ENCODE measurements at places on chromosomes 4 and X.

GRCh38 chr4:15131551-15131950, 129.3 kb downstream of the CPEB2 start:
- H3K36me3 ChIP-seq = no peaks in the 10 kb centered on the region
- no peak overlapping the region for H3K27ac ChIP-seq
- no peak for DNase-seq
- H3K4me1 ChIP-seq = no peaks in the 10 kb centered on the region
- peaks cover 4% of the 10 kb centered on the region for H3K27me3 ChIP-seq

DNA sequence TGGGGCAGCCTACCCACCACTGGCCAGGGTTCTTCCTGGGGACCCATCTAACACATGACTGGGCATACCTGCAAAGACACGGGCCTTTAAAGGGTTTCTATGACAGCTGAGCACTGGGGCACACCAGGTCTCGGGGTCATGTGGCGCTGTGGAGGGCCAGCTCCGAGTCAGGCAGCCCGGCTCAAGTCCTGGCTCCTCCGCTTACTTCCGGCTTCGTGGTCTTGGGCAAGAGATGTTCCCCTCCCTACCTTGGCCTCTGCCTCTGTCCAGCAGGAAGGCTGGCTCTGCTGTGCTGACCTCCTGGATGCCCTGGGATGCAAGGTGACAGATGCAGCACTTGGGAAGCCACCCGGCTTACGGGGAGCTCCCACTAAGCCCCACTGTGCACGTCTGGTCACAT, 37.6 kb downstream of the HTRA3 start:
- H3K36me3 ChIP-seq = no peaks in the 10 kb centered on the region
- H3K27me3 ChIP-seq = no peaks in the 10 kb centered on the region
- H3K4me1 ChIP-seq = no peaks in the 10 kb centered on the region
- H3K4me3 ChIP-seq = no peak overlapping the region
- DNase-seq = no peak

DNA sequence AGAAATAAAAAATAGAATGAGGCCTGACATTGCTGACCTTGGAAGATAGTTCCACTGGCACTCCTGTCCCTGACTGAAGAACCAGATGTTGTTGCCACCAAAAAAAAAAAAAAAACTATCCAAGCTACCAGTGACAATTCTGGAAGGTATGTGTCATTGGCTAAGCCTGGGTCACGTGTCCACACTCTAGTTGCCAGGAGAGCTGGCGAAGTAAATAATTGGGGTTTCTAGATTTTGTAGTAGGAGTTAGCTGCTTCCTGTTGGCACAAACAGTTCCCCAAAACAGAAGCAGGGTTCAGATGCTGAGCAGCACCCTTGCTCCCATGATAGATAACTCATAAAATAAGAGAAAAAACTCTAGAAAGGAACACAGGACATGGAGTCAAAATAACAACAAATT, 20.5 kb downstream of the MND1 start:
- H3K27ac ChIP-seq = no peak overlapping the region
- H3K27me3 ChIP-seq = no peaks in the 10 kb centered on the region
- H3K4me3 ChIP-seq = no peak overlapping the region
- H3K4me1 ChIP-seq = no peaks in the 10 kb centered on the region

GRCh38 chrX:1484638-1485019, 31.9 kb upstream of the ASMTL start:
- H3K36me3 ChIP-seq = peaks cover 48% of the 10 kb centered on the region
- H3K27ac ChIP-seq = peak overlapping the region; percentile 93
- peaks cover 77% of the 10 kb centered on the region for H3K4me1 ChIP-seq
- DNase-seq = no peak
- H3K27me3 ChIP-seq = peaks cover 44% of the 10 kb centered on the region
- H3K4me3 ChIP-seq = peak overlapping the region; percentile 66

DNA sequence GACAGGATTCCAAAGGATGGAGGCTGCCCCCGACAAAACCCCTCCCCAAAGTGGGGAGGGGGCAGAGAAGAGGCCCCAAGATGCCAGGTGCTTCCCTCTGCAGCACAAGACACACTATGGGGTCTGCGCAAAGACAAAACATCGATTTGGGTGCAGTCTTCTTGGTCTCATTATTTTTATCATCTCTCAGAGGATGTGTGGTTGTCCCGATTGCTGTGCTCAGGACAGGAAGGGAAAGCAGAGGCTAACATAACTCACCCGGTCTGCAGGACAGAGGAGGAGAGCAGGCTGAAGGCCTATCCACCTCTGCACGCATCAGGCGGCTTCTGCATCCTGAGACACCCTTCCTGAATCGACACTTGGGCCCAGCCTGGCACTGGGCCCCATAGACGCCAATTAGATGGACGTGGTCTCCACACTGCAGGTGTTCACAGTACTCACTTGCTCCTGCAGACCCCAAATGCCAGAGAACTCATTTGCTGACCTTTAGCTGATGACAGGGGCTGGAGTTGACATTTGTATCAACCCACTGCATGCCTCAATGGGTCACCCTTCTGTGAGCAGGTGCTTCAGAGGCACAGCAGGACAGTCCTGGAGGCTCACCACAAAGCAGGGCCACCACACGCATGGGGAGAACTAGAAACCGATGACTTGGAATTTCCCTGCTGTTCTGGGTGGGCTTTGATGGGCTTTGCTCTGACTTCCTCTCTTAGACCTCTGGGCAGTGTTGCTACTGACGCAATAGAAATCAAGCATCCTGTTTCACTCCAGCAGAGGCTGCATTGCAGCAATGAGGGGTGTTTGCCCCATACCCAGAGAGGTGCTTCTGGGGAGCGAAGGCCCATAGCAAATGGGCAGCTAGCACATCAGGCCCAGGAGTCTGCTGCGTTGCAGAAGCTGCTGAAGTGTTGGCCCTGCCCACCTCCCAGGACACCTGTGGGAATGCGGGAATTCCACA, 96.3 kb upstream of the ENPP6 start:
- H3K36me3 ChIP-seq = no peaks in the 10 kb centered on the region
- H3K4me1 ChIP-seq = peaks cover 18% of the 10 kb centered on the region
- no peak overlapping the region for H3K4me3 ChIP-seq
- DNase-seq = peak; percentile 14
- peak overlapping the region; percentile 57 for H3K27ac ChIP-seq

GRCh38 chrX:32877592-32877991, 333.8 kb downstream of the DMD start:
- DNase-seq = no peak
- H3K4me3 ChIP-seq = no peak overlapping the region
- no peak overlapping the region for H3K27ac ChIP-seq
- H3K36me3 ChIP-seq = no peaks in the 10 kb centered on the region
- peaks cover 5% of the 10 kb centered on the region for H3K27me3 ChIP-seq

DNA sequence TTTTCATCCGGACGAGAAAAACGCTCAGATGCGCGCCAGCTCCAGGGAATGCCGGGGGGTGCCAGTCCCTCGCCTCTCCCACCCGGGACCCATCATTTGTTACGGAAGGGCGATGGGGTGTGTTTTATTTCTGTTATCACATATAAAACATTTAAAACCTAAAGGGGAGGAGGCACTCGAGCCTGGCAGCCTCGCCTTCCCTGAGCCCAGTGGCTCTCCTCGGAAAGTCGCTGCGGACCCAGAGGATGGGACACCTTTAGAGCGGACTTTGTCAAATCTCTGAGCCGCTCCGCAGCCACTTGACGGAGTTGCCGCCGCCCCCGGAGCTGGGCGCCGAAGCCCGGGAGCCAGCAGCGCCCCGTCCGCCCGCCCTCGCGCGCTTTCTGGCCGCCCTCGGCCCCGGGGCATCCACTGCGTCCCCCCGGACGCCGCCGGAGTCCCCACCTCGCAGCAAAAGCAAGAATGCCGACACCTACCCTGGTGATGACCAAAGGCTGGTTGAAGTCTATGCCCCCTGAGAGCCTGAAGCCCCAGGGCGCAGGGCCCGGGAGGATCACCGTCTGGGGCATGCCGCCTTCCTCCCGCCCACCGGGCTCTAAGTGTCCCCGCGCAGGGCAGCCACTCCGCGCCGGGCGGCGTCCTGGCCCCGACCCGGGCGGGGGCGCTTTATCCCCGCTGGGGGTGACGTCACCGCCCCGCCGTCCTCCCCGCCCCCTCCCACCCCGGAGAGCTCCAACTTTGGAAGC, at the start of gene PDLIM3:
TSS of gene PDLIM3 (minus strand) at position 642 of the 746 bp plus-strand sequence. CDS start at position 569, 73 bp downstream.
- peaks cover 4% of the 10 kb centered on the region for H3K4me1 ChIP-seq
- H3K27me3 ChIP-seq = peaks cover 10% of the 10 kb centered on the region
- H3K36me3 ChIP-seq = peaks cover 4% of the 10 kb centered on the region
- no peak for DNase-seq
- no peak within 1 kb of the TSS for H3K4me3 ChIP-seq

DNA sequence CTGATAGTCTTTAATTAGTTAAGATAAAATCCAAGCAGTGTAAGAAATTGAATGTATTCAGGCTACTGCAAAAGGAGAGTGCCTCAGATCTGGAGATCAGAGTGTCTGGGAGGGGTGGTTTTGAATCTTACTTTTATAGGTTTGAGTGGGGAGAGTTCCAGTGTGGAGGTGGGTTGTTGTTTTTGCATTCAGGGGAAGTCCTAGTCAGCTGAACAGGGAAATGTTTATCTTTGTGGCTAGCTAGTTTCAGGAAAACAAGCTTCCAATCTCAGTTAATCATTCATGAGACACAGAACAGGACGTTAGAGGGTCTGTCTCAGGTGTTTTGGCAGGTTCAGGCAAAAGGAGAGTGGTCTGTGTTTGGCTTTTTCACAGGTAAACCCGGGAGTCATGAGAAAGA, 26.0 kb downstream of the ZNF81 start:
- peaks cover 2% of the 10 kb centered on the region for H3K27me3 ChIP-seq
- H3K4me1 ChIP-seq = no peaks in the 10 kb centered on the region
- DNase-seq = no peak
- no peak overlapping the region for H3K27ac ChIP-seq

- DNase-seq = no peak
- no peak overlapping the region for H3K27ac ChIP-seq
- no peak overlapping the region for H3K4me3 ChIP-seq
- no peaks in the 10 kb centered on the region for H3K4me1 ChIP-seq
Measured at GRCh38 chr4:139622901-139623381, 42.7 kb upstream of the MGST2 start.

- peaks cover 2% of the 10 kb centered on the region for H3K27me3 ChIP-seq
- no peaks in the 10 kb centered on the region for H3K4me1 ChIP-seq
- H3K36me3 ChIP-seq = peaks cover 7% of the 10 kb centered on the region
- no peak for DNase-seq
Measured at GRCh38 chrX:24113181-24113580, 36.3 kb upstream of the ZFX start.

DNA sequence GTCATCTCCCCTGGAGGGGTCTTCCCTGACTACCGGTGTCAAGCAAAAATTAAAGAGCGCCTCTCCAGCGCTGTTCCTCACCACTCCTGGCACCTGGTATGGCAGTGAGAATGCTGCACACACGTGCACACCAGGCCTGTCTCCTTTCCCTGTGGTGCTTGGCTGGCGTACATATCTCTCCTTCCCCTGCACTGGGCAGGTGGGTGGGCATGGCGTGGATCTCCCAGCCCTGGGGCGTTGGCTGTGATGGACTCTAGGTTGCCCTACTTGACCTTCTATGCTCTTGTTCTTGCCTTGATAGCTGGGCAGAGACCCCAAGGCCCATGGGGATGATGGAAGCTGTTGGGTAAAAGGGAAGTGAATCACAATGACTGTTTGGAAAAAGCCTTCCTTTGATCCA, 109.2 kb downstream of the CLNK start:
- DNase-seq = no peak
- H3K36me3 ChIP-seq = no peaks in the 10 kb centered on the region
- H3K4me3 ChIP-seq = peak overlapping the region; percentile 41
- H3K27ac ChIP-seq = peak overlapping the region; percentile 6
- H3K27me3 ChIP-seq = peaks cover 4% of the 10 kb centered on the region

- no peaks in the 10 kb centered on the region for H3K36me3 ChIP-seq
- H3K27ac ChIP-seq = peak overlapping the region; percentile 97
- no peak for DNase-seq
- H3K27me3 ChIP-seq = peaks cover 9% of the 10 kb centered on the region
Measured at GRCh38 chrX:71991164-71991563, 80.5 kb downstream of the NHSL2 start.

- no peak overlapping the region for H3K4me3 ChIP-seq
- H3K27ac ChIP-seq = no peak overlapping the region
- H3K36me3 ChIP-seq = no peaks in the 10 kb centered on the region
- no peak for DNase-seq
- no peaks in the 10 kb centered on the region for H3K4me1 ChIP-seq
Measured at GRCh38 chr4:109375778-109376414, 57.7 kb upstream of the SEC24B start.

- H3K27ac ChIP-seq = no peak overlapping the region
- no peaks in the 10 kb centered on the region for H3K4me1 ChIP-seq
- no peak overlapping the region for H3K4me3 ChIP-seq
- DNase-seq = no peak
Measured at GRCh38 chr4:172134521-172134920, 321.3 kb downstream of the GALNTL6 start.

DNA sequence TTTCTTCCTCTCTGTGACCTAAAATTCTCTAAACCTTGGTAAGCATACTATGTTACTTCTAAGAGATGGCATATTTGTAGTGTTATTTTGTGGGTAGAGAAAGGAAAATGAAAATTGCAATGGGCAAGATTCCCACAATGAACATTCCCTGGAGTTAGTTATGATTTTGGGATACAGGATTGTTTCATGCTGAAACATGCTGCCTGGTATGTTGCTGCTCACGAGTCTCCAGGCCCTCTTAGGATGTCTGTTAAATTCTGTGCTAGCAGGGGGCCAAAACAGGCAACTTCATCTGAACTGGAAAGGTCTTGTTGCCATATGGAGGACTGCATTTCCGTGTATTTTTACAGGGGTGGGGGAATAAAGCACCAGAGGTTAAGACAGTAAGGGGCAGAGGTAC, 18.9 kb upstream of the MSMO1 start:
- no peak for DNase-seq
- H3K4me3 ChIP-seq = no peak overlapping the region
- peaks cover 21% of the 10 kb centered on the region for H3K36me3 ChIP-seq
- H3K27ac ChIP-seq = no peak overlapping the region

DNA sequence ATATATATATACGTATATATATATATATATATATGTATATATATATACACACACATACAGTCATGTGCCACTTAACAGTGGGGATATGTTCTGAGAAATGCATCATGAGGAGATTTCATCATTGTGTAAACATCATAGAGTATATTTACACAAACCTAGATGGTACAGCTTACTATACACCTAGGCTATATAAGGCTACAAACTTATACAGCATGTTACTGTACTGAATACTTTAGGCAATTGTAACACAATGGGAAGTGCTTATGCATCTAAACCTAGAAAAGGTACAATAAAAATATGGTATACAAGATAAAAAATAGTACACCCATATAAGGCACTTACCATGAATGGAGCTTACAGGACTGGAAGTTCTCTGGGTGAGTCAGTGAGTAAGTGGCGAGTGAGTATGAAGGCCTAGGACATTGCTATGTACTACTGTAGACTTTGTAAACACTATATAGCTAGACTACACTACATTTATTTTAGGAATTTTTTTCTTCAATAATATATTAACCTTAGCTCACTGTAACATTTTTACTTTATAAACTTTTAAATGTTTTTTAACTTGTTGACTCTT, 13.2 kb upstream of the CCSER1 start:
- H3K27me3 ChIP-seq = no peaks in the 10 kb centered on the region
- no peak overlapping the region for H3K4me3 ChIP-seq
- DNase-seq = no peak
- no peaks in the 10 kb centered on the region for H3K36me3 ChIP-seq

- no peaks in the 10 kb centered on the region for H3K4me1 ChIP-seq
- H3K27me3 ChIP-seq = peaks cover 6% of the 10 kb centered on the region
- DNase-seq = no peak
Measured at GRCh38 chr4:185950891-185951290, 118.1 kb upstream of the TLR3 start.

All from immature natural killer cell (primary cell).